ENCODE measurements at places on chromosomes 2 and 18.

DNA sequence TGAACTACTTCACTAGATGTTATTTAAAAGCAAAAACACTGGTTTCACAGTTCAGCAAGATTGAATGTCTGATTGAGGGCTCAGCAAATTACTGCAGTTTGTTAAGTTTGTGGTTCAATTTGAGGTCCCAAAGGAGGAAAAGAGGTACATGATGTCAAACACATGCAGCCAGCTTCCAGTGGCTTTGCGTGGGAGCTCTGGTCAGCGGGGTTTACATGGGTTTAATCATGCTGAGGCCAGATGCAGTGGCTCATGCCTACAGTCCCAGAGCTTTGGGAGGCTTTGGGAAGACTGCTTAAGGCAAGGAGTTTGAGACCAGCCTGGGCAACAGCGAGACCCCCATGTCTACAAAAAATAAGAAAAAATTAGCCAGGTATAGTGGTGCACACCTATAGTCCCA, 111.5 kb downstream of the MAPK4 start:
- no peak for DNase-seq

DNA sequence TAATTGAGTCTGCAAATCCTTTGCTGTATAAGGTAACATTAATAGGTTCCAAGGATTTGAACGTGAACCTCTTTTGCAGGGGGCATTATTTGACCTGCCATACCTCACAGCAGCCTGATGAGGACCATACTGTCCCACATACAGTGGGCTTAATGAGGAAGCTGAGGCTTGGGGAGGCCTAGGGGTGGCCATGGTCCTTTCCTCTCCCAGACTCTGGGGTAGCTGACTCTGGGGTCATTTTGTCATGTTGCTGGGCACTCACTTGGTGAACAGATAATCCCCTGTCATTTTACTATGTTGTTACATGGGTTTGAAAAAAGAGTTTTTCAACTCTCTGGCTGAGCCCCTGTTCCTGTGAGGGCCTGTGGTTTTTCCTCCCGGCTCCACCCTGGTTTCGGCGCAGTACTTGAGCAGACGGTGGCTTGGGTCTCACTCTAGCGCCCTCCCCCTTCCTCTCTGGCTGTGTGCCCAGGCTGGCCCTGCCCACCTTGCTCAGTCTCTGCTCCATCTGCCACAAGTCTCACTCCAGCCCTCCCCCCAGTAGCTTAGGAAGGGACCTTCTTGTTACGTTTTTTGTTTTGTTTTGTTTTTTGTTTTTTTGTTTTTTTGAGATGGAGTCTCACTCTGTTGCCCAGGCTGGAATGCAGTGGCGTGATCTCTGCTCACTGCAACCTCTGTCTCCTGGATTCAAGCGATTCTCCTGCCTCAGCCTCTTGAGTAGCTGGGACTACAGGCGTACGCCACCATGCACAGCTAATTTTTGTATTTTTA, 21.0 kb downstream of the INPP4A start:
- peak; percentile 63 for DNase-seq

- no peak for DNase-seq
These were observed 15.1 kb upstream of the RTTN start for GRCh38 chr18:70220628-70221027.

- DNase-seq = no peak
These were observed 69.6 kb downstream of the CLHC1 start for GRCh38 chr2:55162284-55163006.

GRCh38 chr2:82279367-82279766, 1974.8 kb upstream of the LRRTM1 start:
- no peak for DNase-seq

GRCh38 chr2:188976545-188977268, 2.5 kb downstream of the COL3A1 start:
- no peak for DNase-seq

DNA sequence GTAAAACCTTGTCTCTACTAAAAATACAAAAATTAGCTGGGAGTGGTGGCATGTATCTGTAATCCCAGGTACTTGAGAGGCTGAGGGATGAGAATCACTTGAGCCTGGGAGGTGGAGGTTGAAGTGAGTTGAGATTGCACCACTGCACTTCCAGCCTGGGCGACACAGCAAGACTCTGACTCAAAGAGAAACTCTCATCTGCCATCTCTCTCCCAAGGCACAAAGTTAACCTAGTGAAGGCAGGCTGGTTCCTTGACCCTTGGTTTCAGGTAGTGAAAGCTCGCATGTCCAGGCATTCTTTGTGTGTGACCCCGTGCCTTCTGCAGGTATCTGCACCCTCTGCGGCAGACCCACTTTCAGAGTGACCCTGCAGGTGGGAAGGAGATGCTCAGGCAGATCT, 100.0 kb downstream of the WDSUB1 start:
- no peak for DNase-seq

GRCh38 chr2:99380376-99381010, 43.3 kb downstream of the EIF5B start:
- DNase-seq = no peak

DNA sequence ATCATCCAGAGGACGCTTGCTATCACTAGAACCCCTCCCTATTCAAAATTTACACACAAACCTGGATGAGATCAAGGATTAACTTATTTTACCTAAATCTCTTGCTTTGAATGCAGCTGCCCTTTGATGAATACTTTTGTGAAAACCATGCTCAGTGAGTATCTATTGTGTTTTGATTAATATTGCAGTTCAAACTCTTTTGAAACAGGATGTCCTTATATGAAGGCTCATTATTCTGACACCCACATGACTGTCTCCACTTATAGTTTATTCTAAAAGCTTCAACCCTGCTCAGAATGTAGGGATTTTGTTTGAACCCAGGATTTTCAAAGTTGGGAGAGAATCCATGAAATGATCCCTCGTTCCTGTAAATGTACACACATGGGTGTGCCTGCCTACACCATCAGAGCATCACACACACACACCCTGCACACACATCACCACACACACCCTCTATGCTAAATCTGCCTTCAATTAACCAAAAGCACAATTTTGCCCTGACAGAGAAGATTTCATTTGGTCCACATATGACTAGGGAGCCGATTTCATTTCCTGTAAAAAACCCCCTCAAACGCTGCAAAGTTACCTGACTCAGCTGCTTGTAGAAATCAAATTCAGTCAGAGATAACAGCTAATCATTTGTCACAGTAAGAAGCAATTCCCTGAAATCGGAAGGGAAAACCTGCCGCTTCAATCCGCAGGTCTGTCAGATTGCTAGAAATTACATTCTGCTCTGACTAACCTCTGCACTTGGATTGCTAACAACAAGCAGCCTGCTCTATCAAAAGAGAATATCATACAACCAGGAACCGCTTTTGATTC, 65.2 kb downstream of the ZEB2 start:
- no peak for DNase-seq

DNA sequence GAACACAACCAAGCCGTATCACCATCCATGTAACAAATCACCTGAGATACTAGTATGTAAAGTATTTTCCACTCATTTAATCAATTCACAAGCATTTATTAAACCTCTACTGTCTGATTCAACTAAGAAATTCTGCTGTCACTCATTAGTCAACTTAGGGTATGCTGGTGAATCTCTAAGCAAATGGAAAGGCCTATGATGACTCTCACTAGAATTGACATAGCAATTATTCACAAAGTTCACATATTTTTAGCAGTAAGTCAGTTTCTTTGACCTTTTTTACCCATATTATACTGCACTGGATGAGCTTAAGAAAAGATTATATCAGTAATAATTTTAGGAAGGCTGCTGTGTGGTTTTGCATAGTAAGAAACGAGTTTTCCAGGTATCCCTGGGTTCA, 130.1 kb downstream of the SLC8A1 start:
- DNase-seq = no peak

- no peak for DNase-seq
These were observed 1582.2 kb upstream of the ACVR2A start for GRCh38 chr2:146262606-146263005.

DNA sequence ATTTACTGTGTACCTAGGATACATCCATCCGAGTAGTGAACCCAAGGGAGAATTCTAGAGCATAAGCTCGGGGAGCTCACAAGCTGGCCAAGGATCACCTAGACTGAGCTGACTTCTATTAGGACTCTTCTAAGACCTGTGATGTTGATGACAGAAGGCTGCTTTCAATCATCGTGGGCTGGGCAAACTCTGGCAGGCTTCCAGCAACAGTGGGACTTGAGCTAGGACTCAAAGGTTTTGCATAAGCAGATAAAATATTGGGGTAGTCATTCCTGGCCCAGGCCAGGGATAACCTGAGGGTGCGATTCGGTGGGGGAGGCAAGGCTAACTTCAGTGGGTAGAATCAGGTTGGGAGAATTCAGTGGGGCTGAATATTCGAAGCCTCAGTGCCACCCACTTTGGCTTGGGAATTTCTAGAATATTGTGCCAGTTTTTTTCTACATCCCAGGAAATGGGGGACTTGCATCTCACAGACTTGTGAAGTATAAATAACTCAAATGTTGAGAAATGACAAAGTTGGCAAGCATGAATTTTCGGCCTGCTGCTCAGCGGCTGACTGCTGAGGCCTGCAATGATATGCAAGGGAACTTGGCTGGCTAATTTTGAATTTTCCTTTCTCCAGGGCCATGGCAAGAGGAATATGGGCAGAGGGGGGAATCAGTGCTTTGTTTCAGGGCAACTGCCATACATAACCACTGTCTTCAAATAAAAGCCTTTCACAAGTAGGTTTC, 274.3 kb downstream of the PRKCE start:
- no peak for DNase-seq

DNA sequence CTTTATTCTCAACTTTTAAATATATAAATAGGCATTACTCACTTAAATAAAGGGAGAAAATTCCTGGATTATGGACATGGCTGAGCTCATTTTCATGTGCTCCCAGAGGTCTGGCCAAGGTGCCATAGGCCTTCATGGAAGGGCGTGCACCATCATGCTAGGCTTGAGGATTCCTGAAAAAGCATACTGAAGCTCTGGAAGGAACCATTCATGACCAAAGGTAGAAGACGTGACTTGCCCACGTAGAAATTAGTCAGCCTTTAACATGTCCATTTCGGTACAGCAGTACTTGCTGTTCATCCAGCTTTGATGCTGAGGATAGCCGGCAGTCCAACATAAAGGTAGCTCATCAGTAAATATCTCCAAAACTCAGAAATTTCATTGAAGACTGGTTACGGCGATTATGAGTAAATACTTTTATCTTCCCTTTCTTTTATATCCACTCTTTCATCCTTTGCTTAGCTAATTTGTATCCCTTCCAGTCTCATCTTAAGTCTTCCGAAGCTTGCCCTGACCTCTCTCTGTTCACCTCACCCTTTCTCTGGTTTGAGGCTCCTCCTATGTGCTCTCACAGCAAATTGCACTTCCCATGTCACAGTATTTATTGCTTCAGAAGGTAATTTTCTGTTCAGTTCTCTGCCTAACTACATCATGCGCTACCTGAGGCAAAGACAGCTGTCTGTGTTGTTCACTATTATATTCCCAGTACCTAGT, 32.3 kb upstream of the ASNSD1 start:
- no peak for DNase-seq

GRCh38 chr2:21412944-21413443, 289.2 kb downstream of the TDRD15 start:
- DNase-seq = no peak

DNA sequence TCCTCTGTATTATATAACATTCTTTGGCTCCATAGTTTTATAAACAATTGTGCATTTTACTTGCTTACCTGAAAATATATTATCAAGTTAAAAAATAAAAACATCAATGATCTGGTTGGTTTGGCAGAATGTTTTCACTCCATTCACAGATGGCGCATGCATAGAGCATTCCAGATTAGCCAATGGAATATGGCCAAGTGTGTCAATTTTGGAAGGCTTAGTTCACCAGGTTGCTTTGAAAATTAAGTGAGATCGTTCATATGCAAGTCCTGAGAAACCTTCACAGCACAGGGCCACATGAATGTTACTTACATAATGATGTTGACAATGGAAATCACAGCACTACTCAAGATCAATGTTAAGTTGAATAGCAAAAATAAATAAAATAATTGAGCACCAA, 335.7 kb downstream of the GRB14 start:
- DNase-seq = no peak

DNA sequence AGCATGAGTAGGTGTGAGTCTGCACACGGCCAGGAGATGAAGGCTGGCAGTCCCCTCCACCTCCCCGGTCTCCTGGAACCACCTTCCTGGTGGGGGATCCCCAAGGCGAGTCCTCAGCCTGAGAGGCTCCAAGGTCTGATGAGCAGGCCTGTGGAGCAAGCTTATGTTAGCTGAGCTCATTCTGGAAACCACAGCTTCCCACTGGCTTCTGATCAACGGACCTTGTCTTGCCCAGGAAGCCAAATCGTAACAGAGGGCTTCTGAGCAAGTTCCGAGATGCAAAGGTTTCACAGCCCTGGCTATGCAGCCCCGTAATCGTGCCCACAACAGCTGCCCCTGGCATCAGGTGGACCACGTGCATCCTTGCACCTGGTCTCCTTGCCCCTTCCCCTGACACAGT, 28.8 kb upstream of the GPR55 start:
- DNase-seq = no peak

- DNase-seq = no peak
These were observed 51.5 kb upstream of the RNU4ATAC start for GRCh38 chr2:121478996-121479745.

DNA sequence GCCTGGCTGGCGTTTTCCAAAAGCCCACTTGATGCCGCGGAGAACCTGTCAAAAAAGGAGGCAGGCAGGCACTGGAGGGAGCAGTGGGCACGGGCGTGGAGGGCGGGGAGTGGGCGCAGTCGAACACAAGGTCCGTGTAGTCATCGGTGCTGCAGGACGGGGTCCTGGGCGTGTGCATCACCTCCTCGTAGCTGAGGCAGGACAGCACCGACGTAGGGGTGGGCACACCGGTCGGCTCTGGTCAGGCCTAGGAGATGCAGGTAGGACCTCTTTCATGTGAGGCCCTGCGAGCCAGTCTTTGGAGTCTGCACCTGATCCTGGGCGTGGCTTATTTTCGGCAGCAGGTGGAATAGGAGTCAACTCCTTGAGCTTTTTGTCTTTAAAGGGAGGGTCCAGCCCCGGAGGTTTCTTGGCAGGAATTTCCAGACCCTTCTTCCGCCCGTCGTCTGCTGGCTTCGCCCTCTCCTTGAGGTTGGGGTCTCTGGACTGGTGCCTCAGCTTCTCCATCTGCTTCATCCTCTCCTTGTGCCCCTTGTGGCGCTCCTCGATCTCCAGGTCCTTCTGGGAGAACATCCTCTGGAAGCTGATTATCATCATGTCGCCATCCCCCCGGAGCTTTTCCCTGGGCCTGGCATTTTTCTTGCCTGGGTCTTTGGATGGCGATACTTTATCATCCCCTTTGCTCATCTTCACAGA, 892.5 kb upstream of the LRRTM1 start:
- DNase-seq = no peak

DNA sequence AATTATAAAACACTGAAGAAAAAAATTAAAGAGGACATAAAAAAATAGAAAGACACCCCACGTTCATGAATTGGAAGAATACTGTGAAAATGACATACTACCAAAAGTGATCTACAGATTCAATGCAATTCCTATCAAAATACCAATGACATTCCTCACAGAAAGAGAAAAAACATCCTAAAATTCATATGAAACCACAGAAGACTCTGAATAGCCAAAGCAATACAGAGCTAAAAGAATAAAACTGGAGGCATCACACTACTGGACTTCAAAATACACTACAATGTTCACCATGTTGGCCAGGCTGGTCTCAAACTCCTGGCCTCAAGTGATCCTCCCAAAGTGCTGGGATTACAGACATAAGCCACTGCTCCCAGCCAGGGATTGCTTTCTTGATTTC, 56.3 kb downstream of the TLK1 start:
- no peak for DNase-seq

All from activated CD4-positive, alpha-beta T cell treated with anti-CD3 and anti-CD28 coated beads for 1 hour (primary cell).